ENCODE measurements at places on chromosomes 2 and 18.

GRCh38 chr2:44546459-44547127 lies 184.8 kb downstream of the CAMKMT start:
- no peak for DNase-seq

DNA sequence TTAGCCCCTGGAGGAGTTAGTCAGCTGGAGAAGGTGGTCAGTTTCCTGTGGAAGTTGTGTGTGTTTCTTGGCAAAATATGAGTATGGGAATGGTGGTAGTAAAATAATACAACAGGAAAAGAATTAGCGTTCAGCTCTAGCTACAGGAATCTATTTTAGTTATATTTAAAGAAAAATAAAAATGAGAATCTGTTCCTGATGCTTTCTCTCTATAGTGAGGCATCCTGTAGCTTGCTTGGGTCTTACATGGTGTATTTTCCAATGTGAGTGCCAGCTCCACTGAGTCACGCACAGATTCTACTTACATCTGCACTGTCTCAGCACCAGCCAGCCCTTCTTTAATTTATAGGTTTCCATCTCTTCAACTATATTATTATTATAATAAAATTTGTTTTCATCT lies 132.2 kb downstream of the BIRC6 start:
- DNase-seq = no peak

DNA sequence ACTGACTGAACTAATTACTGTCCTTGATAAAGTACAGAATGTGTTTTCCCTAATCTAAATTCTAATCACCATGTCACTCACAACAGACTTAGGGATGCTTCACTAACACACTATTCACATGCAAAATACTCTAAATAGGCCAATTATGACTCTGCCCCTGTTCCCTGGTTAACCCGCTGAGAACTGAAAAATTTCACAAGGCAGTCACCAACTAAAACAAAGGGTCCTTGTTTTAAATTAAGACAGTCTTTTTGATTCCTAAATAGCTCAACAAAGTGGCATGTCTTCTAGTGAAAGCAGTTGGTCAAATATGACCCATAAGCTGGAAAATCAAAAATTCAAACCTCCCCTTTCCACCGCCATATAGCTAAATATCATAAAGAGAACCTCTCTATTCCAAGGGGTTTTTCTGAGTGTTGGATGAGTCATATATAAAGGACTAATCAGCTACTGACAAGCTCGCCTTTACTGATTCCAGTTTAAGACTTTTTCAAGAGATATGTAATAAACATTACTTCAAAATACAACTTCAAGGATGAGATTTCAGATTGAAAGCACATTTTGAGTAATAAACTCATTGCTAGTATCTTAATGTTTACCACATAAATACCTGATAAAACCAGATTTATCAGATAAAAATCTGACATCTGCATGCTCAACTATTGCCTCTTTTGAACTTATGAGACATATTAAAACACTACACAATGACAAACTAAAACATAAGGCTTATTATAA lies 235.8 kb downstream of the TCF4 start:
- DNase-seq = no peak

- no peak for DNase-seq
These were observed 108.5 kb upstream of the RND3 start for GRCh38 chr2:150595803-150596470.

GRCh38 chr2:11123856-11124759 lies 31.2 kb upstream of the SLC66A3 start:
- peak; percentile 58 for DNase-seq

DNA sequence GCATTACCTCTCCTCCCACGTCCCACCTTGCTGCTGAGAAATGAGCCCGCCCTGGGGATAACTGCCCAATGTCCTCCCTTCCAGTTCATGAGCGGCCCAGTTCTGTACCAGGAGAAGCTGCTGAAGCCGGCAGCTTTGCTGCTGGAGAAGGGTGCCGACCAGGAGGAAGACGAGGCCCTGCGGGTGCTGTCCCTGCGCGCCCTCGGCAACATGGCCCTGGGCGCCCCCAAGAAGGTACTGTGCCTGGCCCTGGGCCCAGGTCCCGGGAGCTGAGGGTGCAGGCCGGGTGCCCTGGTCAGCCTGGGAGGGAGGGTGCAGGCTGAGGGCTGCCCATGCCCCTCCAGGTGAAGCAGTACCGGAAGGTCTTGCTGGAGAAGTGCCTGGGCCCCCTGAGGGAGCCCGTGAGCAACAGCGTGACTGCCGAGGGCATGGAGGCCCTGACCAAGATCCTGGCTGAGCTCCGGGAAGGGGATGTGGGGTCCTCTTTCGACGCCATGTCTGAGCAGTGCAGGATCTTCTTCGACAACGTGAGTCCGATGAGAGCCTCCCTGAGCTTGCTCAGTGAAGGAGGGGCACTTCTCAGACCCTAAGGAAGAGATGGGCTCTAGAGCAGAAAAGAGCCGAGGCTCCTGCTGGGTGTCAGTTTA lies 25.7 kb downstream of the HJURP start:
- no peak for DNase-seq

GRCh38 chr2:222256250-222256649 lies 42.5 kb downstream of the PAX3 start:
- no peak for DNase-seq

DNA sequence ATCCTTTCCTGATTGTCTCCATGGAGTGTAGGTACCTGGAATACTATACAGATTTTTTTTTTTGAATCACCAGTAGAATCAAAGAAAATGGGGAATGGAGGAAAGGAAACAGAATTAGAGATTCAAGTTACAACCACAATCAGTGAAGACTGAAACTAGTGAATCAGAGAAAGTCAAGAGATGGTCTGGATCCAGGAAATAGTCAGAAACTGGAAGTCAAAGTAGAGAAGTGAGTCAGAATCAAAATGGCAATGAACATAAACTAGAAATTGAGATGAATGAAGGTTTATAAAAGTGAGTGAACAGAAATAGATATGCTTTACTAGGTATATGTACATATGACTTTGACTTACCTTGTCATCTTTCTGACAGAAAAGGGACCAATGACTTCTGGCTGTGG lies 579.0 kb downstream of the PLCL1 start:
- DNase-seq = no peak

DNA sequence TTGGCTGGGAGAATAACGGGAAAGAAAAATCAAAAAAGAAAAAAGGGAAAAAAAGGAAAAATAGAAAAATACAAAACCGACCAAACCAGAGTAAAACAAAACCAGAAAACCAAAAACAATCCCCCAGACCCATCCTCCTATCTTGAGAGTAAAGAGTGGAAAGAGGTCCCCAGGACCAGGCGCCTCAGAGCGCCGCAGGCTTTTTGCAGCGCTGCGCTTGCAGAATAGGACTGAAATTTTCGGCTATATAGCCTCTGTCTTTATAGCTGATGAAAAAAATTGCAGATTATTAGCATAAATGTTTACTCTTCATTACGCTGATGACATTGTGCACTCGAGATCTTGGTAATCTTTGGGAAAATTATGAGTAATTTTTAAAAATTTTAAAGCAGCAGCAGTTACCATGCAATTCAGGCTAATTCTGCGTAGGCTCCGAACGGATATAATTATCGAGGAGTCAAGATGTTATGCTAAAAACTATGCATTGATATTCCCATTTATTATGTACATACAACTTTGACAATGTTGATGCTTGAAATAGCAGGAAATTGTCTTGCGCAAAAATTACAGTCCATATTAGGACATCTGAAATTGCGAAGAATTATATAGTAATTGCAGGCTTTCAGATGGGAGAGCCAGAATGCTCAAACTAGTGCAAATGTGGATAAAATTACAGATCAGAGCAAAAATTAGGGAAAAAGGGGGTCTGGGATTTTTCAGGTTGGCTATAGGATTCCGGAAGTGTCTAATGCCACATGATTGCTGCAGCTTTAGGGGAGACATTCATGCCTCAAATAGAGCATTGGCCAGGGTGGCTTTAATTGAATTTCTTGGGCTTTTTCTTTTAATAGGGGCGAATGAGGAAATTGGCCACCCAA lies 8.3 kb downstream of the DLX1 start:
- DNase-seq = peak; percentile 29

- peak; percentile 73 for DNase-seq
These were observed at the start of gene MAL for GRCh38 chr2:95025406-95026319. MAL (plus strand) TSS chr2:95025708; CDS start chr2:95025793, 85 bp downstream.

DNA sequence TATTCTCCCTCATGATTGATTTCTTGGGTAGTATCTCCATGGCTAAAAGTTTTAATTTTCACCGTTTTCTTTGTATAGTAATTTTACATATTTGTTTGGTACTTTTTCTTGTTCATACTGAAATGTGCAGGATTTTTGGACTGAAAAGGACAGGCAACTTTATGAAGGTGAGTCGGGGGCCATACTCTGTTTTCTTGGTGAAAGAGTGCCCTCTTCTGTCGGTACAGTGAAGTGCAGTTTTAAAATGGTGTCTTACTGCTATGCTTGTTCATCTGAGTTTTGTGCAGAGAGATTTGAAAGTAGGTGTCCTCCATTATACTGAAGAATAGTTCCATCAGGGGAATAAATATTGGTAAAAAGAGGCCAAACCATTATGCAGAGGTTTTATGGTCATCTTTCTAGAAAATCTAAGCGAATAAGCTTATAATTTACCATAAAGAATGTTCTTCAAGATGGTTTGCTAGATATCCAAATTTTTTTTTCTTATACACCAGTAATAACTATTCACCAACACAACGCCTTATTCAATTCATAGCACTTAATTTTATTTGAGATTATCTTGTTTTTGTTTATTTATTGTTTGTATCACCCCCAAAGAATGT lies 8.7 kb upstream of the SERPINB13 start:
- DNase-seq = no peak

- no peak for DNase-seq
These were observed 46.5 kb downstream of the KCNIP3 start for GRCh38 chr2:95343429-95344214.

- DNase-seq = peak; percentile 22
These were observed 141.8 kb upstream of the ALKAL2 start for GRCh38 chr2:429575-430254.

- no peak for DNase-seq
These were observed 127.3 kb upstream of the LGALSL start for GRCh38 chr2:64326578-64327050.

DNA sequence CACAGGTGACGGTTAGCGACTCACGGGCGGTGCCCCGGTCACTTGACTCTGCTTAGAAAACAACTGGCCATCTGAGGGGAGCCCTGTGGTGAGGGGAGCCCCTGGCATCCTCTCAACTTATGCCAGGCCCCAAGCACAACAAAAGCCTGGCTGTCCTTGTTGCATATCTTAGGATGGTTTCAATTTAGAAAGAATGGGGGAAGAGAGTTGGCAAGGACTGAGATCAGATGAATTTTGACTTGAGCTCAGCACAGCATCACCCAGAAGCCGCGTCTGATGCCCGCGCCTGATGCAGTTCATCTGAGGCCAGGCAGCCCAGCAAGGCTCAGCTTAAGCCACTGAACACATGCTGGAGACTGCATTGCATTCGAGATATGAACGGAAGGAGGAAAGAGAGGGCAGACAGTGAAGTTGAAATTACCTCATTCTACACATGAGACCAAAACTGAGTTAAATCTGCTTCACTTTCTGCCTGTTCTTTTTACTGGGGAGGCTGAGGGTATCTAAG lies 36.8 kb downstream of the MYT1L start:
- no peak for DNase-seq

- DNase-seq = no peak
These were observed 139.8 kb downstream of the HNMT start for GRCh38 chr2:138104071-138104470.

GRCh38 chr18:80205294-80205693 lies 42.0 kb downstream of the PARD6G start:
- no peak for DNase-seq

GRCh38 chr2:98280376-98281102 lies 65.7 kb upstream of the CNGA3 start:
- DNase-seq = no peak

DNA sequence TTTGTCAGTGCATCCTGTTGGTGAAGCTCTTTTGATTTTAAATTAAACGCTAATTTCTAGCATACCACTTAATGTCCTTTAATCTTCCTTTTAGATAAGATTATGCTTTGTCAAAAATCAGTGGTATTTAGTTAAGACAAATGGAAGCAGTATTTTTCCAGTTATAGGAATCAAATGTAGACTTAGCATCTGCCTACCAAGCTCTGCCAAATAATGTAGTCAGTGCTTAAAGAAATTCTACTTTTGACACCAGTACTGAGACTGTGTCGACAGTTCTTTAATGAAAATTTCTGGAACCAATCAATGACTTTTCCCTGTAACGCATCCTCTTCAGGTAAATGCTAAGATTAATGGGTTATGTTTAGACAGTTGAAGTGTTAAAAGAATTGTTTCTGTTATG lies 803.3 kb upstream of the FAM98A start:
- DNase-seq = no peak

GRCh38 chr2:119429225-119429981 lies 2.3 kb upstream of the TMEM37 start:
- no peak for DNase-seq

DNA sequence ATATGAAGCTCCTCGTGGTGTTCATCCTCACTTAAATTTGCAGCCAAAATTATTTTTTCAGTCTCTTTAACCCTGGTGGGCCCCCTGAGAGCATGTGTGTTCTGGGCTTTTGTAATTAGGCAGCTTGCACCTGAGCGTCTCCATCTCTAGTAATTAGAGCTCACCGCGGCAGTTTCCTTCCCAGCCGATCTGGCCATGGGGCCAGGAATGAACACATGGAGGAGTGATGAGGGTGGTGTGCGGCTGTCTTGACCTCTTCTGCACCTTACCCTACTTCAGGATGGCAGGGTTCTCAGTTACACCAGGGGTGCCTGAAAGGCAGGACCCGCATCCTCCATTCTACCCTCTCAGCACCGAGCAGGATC lies 98.5 kb downstream of the AFF3 start:
- no peak for DNase-seq

GRCh38 chr2:146584316-146584715 lies 1260.5 kb upstream of the ACVR2A start:
- no peak for DNase-seq

DNA sequence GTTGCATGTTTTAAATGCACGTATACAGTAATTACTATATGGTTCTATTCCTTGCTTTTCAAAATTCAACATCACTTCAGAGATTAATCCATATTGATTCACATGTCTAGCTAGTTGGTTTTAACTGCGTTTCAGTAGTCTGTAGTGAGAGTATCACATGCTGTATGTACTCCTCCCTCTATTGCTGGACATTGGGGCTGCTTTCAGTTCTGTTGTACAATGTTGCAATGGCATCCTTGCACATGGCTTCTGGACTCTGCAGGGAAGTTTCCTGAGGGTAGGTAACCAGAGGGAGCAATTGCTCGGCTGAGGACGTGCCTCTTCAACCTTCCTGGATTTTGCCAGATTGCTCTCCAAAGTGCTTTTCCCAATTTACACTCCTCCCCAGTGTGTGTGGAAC lies 10.7 kb upstream of the HPCAL1 start:
- DNase-seq = no peak
